ENCODE measurements at places on chromosomes 12 and 14.
A peak's percentile ranks its signal among the peaks of the same experiment; 100 is the strongest.

DNA sequence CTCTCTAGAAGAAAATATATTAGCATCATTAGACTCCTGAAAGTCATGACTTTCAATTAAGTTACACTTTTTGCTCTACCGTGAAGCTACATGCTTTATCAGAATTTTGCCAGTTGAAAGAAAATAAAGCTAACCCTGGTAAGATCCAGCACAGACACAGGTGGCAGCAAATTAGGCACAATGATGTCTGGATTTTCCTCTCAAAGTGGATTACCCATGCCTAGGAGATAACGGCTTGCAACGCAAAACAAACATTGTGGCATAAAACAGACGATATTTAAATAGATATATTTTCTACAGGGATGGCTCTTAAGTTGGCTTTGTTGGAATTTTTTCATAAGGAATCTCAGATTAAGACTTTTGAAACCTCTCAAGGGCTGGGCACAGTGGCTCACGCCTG lies 33.4 kb downstream of the BCAT1 start:
- no peak for DNase-seq

GRCh38 chr12:65170209-65170881 lies 962 bp downstream of the LEMD3 start:
- peak; percentile 41 for DNase-seq

DNA sequence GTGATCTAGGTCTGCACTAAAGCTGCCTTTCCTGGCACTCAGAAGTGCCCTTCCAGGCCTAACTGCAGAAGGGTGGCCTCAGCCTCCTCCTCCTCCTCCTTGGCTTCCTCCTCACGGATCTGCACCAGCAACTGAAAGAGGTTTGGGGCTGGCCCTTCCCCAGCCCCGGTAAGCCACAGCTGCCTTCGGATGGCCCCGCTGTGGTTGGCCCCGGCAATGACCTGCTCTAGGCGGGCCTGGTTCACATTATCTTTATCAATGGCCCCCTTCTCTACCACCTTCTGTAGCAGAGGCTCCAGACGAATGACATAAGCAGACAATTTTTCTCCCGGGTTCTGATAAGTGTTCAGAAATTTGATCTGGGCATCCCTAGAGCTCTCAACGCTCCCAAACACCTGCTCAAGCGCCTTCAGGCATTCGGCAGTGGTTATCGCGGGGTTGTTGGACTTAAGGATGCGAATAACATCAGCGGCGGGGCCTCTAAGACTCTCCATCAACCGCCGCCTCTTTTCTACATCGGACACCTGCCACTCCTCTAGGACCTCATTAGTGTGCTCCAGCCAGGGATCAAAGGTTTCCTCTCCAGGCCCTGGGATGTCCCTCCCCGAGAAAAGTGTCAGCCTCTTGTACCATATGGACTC lies 1.5 kb downstream of the PNMA1 start:
- DNase-seq = peak; percentile 9

DNA sequence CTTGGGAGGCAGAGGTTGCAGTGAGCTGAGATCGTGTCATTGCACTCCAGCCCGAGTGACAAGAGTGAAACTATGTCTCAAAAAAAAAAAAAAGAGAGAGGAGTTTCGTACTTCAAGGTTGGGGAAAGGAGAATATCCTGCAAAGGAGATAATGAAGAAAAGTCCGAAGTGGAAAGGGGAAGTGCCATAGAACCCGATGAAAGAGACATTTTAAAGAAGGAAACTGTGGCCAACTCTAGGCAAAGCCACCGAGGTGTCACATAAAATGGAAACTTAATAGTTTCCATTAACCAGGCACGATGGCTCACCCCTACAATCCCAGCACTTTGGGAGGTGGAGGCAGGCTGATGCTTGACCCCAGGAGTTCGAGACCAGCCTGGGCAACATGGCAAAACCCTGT lies 15.0 kb upstream of the LTBP2 start:
- DNase-seq = no peak

DNA sequence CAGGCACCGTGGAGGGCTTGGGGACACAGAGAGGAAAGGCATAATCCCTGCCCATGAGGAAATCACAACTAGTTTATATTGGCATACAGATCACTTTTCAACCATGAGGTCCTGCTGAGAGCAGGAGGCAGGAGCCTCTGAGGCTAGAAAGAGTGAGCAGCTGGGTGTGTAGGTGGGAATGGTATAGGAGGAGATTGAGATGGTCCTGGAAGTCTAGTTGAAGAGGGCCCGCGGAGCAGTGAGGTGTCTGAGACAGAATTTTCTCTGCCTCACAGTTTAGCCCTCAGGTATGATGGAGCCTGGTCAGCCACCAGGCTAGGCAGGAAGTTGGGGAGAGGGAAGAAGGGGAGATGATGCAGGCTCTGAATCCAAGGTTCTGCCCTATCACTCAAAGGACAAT lies 54.7 kb upstream of the JDP2 start:
- no peak for DNase-seq

- DNase-seq = no peak
These were observed 119.9 kb upstream of the LHX5 start for GRCh38 chr12:113591480-113591974.

GRCh38 chr12:21819236-21819635 lies 44.7 kb upstream of the KCNJ8 start:
- DNase-seq = no peak

DNA sequence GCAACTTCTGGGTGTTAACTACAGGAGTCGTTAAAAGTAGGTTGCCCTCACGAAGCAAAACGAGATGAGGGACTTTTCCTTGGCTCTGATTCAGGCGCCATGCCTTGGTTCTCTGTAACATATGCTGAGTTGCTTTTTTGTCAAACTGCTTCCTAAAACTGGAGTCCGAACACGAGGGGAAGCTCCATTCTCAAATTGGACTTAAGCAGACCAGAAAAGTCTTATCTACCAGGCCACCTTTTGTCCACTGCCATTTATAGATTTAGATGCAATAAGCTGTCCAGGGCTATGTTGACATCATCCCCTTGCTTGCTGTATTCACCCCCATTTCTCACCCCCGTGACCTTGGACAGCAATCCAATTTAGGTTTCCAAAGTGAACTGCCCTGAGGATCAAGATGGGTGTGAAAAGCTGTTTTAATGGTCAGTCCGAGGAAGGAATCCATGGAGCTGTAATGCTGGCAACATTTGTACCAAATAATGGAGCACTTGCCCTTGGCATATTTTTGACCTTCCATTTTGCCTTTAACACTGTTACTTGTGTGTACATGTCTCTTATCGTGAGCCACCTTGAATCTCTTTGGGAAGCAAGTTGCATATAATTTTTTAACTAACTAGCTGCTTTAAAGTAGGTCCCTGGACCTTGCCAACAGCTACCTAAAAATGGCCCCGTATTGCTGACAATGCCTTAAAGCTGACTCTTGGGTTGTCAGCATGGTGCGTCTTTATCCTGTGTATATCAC lies 298.1 kb downstream of the EGLN3 start:
- DNase-seq = no peak

DNA sequence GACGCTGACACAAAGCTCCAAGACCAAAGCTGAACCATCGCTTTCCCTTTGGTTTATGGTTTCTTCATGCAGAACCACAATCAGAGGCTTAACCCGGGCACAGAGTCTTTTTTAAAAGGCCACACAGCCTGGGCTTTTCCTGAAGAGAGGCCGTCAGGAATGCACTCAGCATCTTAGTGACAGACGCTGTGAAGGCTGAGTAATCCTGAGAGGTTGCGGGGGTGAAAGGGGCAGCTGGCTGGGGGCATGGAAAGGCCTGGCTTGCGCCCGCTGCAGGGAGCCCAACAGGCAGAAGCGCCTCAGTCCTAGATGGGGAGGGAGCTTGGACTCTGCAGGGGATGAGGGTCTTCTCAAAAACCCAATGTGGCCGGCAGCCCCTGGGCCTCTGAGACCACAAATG lies 13.6 kb downstream of the CTDSP2 start:
- no peak for DNase-seq

- DNase-seq = no peak
These were observed 109.7 kb downstream of the ANO4 start for GRCh38 chr12:100904270-100904669.

DNA sequence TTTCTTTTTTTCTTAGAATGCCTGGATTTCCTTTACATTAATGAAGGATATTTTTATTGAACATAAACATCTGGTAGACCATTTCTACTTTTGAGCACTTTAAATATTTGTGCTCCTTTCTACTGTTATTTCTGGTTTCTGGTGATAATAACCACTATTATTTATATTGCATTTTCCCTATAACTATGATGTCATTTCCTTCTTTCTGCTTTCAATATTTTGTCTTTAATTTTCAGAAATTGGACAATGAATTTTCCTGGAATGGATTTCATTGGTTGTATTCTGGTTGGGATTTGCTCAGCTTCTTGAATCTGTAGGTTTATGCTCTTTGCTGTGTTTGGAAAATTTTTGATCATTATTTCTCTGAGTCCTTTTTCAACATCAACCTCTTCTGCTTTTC lies 5.2 kb upstream of the PRH1 start:
- no peak for DNase-seq

GRCh38 chr12:26318661-26319068 lies 123.3 kb downstream of the SSPN start:
- DNase-seq = no peak

- no peak for DNase-seq
These were observed 16.6 kb downstream of the SIVA1 start for GRCh38 chr14:104769324-104770071.

- DNase-seq = no peak
These were observed 24.4 kb downstream of the OSBPL8 start for GRCh38 chr12:76535170-76535569.

- DNase-seq = no peak
These were observed 65.5 kb downstream of the WSCD2 start for GRCh38 chr12:108194585-108194984.

DNA sequence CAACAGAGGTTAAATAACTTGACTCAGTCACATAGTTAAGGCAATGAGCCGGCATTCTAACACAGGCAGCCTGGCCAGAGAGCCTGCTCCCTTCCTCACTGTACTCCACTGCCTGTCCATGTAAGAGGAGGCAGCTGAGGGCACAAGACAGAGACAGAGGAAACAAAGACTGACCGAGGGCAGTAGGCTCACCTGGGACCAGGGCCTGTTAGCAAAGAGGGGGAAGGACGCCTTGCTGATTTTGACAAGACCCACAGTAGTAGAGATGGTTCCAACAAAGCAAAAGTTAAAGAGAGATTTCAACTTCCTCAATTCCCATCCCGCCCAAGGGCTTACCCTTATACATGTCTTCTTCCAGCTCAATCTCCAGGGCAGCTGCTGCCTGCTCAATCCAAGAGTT lies 26.5 kb downstream of the OTUB2 start:
- no peak for DNase-seq

DNA sequence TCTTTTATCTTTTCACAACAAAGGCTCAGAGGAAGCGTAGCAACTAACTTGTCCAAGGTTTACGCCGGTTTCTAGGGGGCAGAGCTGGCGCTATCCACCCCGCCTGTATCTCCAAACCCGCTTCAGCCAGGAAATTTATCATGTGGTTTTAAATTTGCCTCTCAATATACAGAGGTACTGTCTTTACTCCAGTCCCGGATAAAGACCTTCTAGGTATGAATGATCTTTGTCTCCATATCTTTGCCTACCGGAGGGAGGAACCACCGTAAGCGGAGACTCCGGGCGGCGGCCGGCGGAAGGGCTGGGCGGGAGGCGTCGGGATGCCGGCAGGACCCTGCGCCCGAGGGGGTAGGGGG lies 693 bp upstream of the RIMKLB start:
- DNase-seq = no peak

GRCh38 chr12:120158351-120158750 lies 36.2 kb downstream of the GCN1 start:
- no peak for DNase-seq

All from CD4-positive, alpha-beta T cell treated with Interleukin-6 at 100 ng/mL for 8 hours (primary cell).